ENCODE measurements at places on chromosomes 12 and 14.
A peak's percentile ranks its signal among the peaks of the same experiment; 100 is the strongest.

DNA sequence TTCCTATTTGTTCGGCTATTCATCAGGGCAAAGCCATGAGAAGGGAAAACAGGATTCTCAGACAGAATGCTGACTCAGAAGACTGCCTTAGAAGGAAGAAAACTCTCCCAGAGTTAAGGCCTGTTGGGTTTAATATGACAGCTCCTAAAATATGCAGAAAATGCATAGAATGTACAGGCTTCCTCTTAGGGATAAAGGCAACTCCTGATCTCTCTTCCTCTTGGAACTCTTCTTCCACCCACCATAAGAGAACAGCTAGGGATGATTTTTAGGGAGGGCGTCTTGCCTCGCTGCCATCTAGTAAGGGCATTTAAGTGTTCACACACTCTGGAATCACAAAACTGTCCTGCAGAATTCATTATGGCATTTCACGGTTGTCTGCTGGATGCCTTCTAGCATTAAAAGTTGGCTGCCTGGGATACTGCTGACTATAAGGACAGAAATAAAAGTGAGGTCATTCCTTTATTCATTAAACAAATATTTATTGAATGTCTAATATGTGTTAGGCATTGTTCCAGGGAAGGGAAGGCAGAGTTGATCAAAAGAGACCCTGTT lies 73.7 kb downstream of the DCAF5 start:
- DNase-seq: no peak

DNA sequence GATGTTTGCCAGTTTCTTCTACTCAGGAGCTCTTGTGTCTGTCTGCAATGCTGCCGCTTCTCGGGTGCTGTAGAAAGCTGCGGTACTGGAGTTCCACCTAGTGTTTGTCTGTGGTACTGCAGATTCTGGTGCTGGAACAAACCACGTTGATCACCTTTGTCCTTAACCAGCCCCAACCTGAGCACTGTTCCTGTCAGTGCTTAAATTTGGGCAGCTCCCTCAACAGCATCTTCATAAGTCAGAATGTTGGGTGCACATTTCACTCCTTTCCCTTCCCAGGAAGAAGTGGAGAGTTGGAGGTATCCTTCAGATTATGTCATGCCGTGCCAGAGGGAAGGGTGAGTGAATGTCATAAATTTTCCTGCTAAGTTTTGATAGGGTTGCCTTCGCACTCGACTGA lies 48.7 kb upstream of the LALBA start:
- DNase-seq: peak; percentile 75

DNA sequence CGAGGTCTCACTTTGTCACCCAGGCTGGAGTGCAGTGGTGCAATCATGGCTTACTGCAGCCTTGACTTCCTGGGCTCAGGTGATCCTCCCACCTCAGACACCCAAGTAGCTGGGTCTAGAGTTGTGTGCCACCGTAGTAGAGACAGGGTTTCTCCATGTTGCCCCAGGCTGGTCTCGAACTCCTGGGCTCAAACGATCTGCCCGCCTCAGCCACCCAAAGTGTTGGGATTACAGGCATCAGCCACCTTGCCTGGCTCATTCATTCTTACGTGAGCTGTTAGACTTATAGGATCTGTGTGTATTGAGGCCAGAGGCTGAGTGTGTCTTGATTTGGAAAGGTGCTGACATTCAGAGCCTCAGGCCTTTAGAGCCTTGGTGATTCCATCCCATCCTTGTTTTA lies 128.1 kb downstream of the SLC25A47 start:
- DNase-seq: no peak

GRCh38 chr14:52241087-52241793 lies 26.3 kb upstream of the PTGDR start:
- DNase-seq: no peak

- no peak for DNase-seq
Measured at GRCh38 chr12:32970465-32971110, 74.0 kb upstream of the PKP2 start.

- DNase-seq: no peak
Measured at GRCh38 chr14:91484186-91484585, 25.9 kb downstream of the PPP4R3A start.

GRCh38 chr12:19402211-19402610 lies 37.1 kb upstream of the AEBP2 start:
- DNase-seq: no peak

Measured in GM20000 (cell line).